Hematopoietic multipotent progenitor cell treated with erythropoietin and hydrocortisone succinate and interleukin-3 and kit ligand, for 8 days (in vitro differentiated cells): ENCODE measurements at places on chromosomes 6 and 20.

- DNase-seq, result no peak
Observed at GRCh38 chr6:164982389-164982788, 327.0 kb downstream of the C6orf118 start.

DNA sequence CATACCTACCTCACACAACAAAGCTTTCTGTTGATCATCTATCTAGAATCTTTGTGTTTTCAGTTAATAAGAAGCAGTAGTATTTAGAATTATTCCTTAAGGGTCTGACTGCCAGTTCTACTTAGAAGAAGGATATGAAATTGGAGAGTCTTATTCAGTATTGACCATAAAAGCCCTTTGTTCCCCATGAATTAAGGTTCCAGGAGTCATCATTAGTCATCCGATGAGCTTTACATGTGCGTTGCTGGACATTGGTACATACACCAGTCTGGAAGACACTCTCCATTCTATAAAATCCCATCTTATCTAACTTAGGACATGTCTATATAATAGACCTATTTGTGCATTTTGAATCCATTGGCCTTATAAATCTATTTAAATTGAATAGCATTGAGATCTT lies 34.4 kb upstream of the RNF217 start:
- DNase-seq, result no peak

DNA sequence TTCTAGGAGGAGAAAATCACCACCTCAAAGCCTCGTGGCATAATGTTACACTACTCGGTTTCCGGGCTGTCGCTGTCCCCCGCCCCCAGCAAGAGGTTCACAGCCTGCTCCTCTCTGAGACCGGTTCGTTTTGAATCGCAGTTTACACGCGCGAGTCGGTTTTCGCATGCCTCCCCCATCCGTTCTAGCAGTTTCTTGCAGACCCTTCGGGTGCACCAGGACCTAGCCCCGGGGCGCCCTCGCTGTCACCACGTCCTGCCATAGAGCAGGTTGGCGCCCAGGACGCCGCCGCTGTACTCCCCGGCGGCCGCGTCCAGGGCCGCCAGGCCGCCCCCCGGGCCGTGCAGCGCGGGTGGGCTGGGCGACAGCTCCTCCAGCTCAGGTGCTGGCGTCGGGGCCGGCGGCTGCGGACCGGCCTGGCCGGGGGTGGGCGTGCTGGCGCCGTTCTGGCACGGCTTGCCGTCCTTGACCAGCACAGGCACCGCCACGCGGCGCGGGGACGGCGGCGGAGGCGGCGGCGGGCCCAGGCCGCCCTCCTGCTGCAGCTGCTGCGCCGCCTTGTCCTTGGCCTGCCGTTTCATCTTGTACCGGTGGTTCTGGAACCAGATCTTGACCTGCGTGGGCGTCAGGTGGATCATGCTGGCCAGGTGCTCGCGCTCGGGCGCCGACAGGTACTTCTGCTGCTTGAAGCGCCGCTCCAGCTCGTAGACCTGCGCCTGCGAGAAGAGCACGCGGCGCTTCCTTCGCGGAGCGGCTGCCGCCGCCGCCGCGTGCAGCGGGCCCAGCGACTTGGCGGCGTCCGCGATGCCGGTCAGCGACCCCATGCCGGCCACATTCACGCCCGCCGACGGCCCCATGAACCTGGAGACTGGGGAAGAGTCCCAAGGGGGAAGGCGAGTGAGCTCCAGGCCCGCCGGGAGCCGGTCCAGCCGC lies 1.4 kb downstream of the NKX2-4 start:
- no peak for DNase-seq

DNA sequence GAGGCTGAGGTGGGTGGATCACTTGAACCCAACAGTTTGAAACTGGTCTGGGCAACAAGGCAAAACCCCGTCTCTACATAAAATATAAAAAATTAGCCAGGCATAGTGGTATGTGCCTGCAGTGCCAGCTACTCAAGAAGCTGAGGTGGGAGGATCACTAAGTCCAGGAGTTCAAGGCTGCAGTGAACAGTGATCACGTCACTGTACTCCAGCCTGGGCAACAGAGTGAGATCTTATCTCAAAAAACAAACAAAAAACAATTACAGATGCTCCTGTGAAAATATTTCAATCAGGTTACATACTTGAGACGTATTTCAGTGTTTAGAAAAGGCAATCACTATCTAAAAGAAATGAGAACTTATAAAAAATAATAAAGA lies 33.8 kb downstream of the RANBP9 start:
- DNase-seq, result peak; percentile 72

DNA sequence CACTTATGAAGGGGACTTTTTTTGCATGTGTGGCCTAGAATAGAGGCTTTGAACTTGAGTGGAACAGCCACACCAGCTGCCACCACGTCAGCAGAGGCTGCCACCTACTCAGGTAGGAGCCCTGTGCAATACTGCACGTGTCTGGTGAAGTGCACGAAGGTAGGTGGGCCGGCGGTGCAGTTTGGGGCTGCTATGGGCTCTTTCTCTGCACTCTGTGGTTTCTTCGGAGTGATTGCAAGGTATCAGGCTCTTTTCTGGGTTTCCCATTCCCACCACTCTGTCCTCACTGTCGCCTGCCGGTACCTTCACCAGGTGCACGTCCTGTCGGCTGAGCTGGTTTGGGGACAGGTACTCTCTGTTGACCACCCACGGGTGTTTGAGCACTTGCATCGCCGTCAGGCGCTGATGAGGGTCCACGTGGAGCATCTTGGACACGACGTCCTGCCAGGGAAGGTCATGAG lies 30.8 kb upstream of the MPC1 start:
- no peak for DNase-seq

GRCh38 chr6:45115696-45116095 lies 212.4 kb upstream of the RUNX2 start:
- DNase-seq, result no peak

- DNase-seq, result no peak
Observed at GRCh38 chr6:167148021-167148420, 9.8 kb downstream of the GPR31 start.

- DNase-seq, result no peak
Observed at GRCh38 chr20:34331838-34332237, 28.7 kb upstream of the AHCY start.

DNA sequence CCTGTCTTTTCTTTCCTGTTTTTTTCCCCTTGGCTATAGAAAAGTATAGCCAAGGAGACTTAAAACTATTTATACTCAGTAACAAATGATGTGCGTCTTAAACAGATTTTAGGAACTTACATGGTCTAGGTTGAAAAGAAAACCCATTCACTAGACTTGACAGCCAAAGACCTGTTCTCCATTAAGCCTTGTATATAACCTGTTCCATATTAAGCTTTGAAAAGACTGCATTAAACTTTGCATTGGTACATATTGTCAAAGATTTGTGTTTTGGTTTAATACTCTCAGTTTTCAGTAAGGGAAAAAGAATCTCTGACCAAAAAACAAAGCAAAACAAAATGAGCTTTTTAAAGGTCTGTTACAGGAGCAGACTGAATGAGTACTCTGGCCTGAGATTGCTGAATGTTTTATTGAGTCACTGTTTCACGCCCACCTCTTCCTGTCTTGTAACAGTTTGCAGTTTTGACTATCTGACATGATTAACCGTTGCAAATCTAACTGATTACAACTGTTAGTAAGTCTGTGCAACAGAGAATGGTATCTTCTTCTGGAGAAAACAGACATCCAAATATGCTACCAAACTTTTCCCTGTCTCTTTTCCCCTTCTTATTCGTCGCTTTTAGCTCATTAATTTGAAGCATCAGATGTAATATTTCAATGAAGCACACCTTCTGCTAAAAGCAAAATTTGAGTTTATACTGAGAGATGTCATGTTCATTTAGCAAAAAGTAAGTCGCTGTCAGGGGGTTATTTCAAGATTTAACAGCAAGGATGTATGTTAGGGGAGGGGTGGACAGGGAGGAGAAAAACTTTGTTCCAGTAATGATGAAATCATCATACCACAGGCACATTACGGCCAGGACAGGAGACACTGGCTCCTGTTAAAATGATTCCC lies 59.1 kb upstream of the SUPT3H start:
- peak; percentile 56 for DNase-seq

GRCh38 chr20:15076785-15077184 lies 739.4 kb upstream of the FLRT3 start:
- DNase-seq, result no peak

DNA sequence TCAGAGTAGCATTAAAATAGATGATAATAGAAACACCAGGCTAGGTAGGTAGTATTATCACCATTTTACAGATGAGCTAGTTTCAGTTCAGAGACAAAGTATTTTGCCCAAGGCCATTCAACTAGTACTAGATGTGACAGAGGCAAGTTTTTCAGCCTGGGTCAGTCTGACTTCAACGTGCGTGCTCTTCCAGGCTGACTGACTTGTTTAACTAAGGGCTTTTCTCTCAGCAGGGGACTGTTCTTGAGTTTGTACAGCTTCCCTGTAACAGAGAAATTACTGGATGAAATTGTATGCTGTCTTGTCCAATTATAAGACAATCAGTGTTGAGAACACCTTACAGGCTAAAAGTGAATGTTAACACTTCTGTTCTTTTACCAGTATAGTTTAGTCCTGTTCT lies 333.5 kb upstream of the MAN1A1 start:
- DNase-seq, result no peak

DNA sequence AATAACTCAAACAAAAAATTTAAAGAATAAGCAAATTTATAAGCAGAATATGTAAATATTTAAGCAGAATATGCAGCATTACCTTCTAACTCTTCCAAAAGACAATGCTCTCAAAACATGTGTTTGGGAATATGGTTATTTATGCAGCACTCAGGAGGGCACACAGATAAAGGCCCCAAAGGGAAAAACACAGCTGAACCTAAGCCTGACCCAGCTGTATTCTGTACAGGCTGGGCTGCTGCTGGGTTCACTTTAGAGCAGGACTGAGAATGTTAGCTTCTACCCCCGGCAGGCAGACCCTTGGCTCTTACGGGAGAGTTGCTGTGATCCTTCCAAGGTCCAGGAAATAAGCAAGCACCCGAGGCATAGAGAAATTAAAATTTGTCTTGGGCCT lies 37.3 kb downstream of the ABHD12 start:
- no peak for DNase-seq

DNA sequence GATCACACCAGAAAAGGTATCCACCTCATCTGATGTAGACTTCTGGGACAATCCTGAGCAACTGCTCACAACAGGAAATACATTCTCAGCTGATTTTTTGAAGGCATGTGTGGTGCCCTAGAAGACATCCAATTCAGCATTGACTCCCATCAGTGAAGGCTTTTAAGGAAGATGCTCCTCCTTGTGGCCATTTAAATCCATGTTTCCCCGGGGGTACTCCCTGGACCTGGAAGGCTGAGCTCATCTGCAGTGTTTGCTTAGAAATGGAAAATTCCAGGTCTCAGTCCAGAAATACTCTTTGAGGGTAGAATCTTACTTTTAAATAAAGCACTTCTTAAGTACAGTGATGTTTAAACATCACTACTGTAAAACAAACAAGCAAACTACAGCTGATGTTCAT lies 195.5 kb upstream of the PDE10A start:
- DNase-seq, result no peak

GRCh38 chr6:116992546-116992945 lies 115.5 kb downstream of the RFX6 start:
- no peak for DNase-seq

GRCh38 chr6:82909551-82909950 lies 156.1 kb downstream of the UBE3D start:
- no peak for DNase-seq

DNA sequence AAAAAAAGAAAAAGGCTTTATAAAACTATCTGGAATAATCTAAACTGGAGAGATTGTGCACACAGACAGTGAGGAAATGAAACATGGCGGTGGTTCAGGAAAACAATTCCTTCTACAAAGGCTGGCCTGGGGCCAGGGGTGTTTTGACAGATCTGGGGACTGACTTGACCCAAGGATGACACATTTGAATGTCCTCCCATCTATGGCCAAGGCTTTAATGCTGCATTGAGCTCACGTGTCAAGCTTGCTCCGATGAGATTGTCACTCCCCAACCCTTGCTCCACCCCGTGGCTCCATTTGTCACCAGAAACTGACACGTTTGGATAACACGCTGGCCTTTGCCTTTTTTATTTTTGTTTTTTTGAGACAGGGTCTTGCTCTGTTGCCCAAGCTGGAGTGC lies 156.1 kb downstream of the ZFP64 start:
- DNase-seq, result no peak

- DNase-seq, result no peak
Observed at GRCh38 chr6:133637436-133637835, 251.5 kb upstream of the TCF21 start.

GRCh38 chr20:48158014-48158413 lies 372.7 kb upstream of the SULF2 start:
- no peak for DNase-seq

- DNase-seq, result no peak
Observed at GRCh38 chr6:96794980-96795379, 42.3 kb downstream of the GPR63 start.

DNA sequence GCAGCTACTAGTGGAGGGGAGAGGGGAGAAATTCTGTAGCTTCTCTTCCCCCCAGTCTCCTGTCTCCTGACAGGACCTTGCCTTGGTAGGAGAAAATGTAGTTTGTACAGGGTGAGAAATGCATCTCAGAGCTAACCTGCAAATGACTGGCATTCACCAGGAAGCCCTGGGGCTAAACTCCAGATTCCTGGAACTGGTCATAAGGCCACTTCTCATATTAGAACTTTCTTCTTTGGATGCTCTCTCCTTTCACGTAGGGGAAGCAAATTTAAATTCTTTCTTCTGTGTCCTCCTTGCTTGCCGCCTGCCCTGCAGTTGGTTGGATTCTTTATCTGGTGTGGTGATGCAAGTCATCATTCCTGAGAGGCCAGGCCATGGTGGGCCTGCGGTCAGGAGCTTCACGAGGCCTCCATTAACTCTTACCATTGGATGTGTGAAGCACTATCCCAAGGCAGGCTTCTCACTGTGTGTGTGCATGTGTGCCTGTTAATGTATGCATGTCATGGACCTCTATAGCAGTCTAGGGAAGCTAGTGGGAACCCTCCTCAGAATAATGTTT lies 182.0 kb downstream of the PHF3 start:
- DNase-seq, result no peak

DNA sequence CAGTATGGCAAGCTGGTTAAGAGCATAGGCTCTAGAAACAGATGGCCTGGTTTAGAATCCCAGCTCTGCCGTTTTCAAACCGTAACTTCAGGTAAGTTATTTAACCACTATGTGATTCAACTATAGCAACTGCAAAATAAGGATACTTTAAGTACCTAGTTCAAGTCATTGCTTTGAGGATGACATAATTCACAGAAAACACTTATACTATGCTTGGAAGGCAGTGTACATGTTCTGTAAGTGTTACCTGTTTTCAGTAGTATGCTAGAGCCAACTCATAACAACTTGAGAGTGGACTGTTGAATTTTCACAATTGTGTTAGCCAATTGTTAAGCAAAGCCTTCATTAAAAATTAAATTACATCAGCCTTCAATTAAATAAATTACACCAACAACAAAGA lies 134.8 kb upstream of the BEND6 start:
- no peak for DNase-seq

DNA sequence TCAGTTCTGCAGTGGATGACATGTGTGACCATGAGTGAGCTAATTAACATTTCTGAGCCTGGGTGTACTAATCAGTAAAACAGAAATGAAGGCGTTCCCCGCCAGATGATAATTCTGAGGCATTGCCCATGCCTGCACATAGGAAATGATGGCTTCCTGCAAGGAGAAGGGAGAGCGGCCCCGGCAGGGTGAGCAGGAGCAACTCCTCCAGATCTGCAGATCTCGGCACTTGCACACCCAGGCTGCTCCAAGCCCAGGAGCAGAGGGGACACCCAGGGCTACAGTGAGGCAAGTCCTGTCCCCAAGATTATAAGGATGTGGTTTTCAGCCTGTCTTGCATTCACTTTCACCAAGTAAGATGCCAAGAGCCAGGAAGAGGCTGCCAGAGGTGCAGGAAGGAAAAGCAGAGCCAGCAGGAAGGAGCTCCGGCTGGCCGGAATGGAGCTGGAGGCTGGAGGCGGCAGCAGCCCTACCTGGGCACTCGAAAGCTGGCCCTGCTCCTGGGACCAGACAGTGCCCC lies 177.5 kb upstream of the CST7 start:
- DNase-seq, result no peak
